ENCODE measurements at places on chromosomes 5 and 9.

- no peak for DNase-seq
Measured at GRCh38 chr5:1593903-1594356, 70.2 kb upstream of the LPCAT1 start.

DNA sequence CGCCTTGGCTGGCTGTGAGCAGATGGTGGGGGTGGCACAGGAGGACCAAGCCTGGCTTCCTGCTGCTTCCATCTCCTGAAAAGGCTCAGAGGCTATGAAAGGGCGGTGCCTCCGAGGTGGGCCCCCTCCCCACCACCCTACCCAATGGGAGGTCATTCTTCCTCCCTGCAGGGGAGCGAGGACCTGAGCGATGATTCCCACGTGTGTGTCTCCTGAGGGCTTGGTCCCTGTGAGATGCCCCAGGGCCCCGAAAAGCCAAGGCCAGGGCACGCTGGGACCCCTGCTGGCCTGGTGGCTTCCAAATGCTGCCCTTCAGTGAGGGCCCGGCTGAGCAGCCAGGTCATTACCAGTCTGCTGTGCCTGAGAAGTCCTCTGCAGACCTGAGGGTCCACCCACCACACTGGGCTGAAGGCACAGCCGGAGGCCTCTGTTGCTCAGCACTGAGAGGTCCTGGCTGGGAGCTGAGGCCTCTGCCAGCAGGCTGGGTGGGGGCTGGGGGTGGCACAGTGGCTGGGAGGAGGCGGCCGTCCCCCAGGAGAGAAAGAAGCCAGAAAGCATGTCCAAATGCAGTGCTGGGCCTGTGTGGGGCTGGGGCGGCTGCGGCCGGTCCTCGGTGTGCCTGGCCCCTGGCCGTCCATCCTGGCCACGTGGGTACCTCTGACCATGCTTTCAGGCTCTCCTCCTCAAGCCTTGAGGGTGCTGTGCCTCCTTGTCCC lies 14.0 kb upstream of the SLC6A19 start:
- DNase-seq = no peak

DNA sequence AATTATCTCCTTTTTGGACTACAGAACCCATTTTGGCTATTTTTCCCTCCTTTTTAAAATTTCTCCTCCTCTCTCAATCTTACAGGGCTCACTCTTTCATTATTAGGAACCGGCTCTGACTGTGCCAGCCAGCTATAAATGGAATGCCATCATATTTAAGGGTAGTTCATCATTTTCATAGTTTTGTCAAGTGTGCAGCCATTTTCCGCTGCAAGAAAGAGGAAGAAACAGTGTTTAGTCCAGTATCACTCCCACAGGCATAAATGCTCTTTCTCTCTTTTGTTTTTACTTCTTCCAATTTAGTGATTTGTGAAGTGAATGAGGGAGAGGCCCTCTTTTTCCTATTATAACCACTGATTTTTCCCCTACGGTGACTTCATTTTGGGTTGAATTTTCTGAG lies 290.0 kb downstream of the NR3C1 start:
- DNase-seq = no peak

DNA sequence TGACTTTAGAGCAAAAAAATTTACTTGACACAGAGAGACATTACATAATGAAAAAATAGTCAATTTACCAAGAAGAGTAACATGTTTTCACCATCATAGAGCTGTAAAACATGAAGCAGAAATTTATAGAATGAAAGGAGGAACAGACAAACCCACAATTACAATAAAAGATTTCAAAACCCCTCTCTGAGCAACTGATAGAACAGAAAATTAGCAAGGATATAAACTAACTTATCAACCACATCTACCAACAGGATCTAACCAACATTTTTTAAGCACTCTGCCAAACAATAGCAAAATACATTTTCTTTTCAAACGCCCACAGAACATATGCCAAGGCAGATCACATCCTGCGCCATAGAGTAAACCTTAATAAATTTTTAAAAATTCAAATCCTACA lies 17.9 kb downstream of the SLCO4C1 start:
- DNase-seq = no peak

GRCh38 chr5:178284093-178284675 lies 51.6 kb upstream of the PHYKPL start:
- no peak for DNase-seq

DNA sequence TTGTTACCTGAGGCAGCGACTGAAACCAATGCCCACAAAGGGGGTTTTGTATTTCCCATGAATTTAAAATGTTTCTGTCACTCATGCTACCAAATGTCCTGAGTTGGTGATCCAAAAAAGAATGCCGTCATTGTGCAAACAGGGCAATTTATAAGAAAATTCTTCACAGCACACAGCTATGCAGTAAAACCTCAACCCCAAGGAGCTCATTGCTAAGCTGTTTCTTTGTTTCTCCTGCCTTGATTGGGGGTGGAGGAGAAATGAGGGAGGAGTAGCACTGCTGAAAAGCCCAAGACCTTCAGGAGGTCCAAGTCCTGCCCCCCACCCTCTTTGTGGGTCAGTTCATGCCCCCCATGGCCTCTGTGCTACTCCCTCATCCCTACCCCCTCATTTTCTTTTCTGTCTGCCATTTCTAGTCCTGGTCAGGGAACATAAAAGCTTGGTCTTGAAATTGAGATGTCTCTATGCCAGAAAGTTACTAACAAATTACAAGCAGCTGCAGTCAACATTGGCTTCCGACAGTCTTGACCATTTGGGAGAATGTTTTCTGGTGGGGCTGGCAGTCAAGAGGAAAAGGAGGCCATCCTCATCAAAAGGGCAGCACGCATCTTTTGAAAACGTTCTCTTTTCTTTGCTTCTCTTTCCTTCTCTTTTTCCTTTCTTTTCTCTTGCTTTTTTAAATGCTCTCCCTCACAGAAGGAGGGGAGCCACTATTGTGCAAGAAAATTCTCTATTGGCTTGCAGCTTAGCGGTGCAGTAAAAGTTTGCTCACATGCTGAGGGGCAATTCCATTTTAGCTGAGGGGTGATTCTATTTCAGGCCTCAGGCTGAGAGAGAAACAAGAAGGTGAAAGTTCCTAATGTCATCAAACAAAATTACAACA lies 133.3 kb downstream of the GCNT1 start:
- DNase-seq = no peak

DNA sequence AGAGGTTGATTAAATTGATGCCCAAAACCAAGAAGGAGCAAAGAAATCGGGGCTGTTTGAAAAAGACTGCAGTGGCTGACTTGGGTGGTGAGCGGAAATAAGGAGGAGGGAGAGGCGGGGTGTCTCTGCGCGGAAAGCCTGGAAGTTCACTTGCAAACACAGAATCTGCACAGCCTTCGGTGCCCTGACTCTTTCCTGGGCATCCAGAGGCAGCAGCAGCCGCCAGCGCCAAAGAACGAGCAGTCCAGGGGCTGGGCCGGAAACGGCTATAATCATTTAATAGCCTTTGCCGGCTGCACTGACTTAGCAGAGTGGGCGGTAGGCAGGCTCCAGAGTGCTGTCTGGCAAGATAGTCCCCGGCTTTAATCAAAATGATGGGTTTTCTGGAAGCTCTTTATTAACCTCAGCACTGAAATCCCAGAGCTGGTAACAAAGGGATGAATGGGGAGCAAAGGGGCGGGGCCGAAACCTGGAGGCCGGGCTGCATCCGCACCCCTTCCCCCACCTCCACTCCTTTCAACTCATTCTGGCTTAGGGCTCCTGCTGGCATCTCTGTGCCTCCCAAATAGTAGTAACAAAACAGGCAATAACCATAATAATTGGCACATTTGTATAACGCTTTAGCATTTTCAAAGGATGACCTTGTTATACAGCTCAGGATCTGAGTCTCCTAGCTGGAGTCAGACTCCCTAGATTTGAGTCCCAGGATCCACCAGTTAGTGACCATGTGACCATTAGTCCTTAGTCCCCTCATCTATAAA lies 35.7 kb downstream of the PCDHAC2 start:
- DNase-seq = no peak

GRCh38 chr9:23309800-23310199 lies 516.2 kb downstream of the ELAVL2 start:
- no peak for DNase-seq

DNA sequence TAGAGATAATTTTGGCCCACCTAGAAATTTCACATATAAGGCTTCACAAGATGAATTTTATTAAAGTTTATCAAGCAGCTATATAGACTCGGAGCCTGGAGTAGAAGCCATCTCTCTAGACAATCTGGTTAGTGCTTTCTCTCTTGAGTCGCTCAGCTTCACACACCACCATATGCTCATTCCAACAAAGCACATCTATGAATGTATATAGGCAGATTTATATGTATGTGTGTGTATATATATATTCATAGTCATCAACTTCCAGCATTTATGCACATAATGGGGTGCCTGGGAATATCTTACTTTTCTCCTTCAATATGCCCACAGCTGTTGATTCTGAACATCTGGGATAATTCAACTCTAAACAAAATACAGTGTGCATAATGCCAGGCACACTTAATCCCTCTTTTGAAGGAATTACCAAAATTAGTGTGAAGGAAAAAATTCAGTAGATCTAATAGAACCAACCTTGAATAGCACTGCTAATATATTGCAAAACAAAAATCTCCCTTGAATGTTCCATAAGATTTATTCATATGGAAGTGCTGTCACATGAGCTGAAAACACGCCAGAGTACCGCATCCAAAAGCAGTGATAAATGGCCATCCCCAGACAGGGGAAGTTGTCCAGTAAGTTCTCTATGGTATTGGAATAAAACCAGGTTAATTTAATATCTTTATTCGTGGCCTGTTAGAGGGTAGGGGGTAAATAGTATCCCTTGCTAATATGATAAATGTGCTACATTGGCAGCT lies 56.0 kb upstream of the MOCS2 start:
- no peak for DNase-seq

- DNase-seq = no peak
Measured at GRCh38 chr5:154567155-154567554, 89.1 kb upstream of the HAND1 start.

DNA sequence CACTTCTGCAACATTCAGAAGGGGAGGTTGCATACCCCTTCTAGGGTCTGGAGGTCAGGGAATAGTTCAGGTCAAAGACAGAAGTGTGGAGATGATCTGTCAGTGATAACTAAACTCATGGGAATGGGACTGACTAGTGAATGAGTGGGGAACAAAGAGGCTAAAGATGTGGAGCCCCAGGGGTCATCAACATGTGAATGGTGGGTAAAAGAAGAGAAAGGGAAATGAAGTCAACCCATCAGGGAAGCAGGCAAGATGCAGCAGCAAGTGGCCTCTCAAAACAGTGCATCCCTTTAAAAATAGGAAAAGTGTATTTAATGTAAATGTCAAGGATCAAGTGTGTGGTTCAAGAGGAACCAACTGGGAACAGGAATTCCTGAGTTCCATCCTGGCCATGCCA lies 69.9 kb downstream of the PLPPR1 start:
- DNase-seq = no peak

DNA sequence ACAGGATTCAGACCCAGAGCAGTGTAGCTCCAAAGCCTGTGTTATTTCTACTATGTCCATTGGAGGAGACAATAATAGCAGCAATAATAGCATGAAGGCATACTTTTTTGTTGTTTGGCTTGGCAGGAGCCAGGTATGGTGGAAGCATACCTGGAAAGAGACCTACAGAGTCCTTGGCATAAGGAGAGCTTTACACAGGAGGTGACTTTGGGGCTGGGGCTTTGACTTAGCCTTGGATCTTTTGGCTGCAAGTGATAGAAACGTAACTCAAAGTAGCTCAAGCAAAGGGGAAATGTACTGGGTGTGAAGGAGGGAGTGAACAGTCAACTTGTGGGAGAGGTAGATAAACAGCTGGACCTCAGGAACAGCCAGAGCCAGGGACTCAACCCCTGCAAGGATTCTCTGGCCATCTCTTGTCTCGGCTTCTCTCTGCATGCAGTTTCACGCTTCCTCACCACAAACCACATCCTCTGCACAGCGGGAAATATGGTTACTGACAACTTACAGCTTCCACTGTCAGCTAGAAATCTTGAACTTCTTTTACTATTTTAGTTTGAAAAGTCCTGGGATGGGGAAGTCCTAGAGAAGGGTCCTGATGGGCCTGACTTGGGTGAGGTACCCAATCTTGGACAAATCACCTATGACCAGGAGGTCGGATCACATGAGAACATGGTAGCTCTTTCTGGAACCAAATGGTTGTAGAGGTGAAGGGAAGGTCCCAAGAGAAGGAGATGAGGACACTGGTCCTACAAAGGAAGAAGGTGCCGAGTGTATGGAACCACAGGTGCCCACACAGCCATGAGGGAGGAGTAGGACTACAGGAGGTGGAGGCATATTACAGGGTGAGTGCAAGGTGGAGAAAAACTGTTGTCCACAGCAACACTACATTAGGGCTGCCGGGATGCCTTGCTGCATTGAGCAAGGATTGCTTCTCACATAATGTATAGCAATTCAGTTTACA lies 47.0 kb upstream of the TGFBR1 start:
- peak; percentile 44 for DNase-seq

- no peak for DNase-seq
Measured at GRCh38 chr5:106408141-106408540, 1262.6 kb downstream of the EFNA5 start.
